ENCODE measurements at places on chromosomes 3 and 15. TPM values are rescaled to one million over a fixed set of nuclear protein-coding genes. Genes with fewer than 3 reads are reported as not detected.

GRCh38 chr3:129756871-129757270 lies 136.6 kb downstream of the TMCC1 start:
- no peak for DNase-seq

Gene ROPN1B
- total RNA-seq, result 3.6 TPM

Gene ISLR2
- 0.86 TPM for total RNA-seq

DNA sequence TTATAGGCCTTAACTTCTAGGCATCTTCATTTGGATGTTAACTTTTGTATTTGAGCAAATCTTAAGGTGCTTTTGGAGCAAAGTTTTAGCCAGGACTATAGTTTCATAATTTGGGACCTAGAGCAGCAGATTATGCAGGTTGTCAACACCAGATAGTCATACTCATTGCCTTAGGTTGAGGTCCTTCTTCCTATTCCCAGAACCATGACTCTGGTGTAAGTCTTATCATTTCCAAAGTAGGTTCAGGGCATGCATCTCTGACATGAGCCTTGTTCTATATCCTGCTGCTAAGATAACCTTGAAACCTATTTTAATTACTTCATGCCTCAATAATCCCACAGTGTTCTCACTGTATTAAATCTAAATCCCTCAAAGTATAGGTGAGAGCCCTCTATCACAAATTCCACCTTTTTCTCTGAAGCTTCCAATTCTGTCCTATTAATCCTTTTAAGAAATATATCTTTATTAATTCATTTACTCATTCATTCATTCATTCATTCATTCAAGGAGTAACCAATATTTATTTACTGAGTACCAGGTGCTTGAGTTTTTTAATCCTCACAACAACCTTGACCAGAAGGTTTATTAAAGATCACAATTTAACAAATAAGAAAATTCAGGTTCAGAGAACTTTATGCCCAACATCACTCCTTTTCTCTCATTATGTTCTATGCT lies 2.7 kb upstream of the FNDC3B start:
- no peak for DNase-seq

DNA sequence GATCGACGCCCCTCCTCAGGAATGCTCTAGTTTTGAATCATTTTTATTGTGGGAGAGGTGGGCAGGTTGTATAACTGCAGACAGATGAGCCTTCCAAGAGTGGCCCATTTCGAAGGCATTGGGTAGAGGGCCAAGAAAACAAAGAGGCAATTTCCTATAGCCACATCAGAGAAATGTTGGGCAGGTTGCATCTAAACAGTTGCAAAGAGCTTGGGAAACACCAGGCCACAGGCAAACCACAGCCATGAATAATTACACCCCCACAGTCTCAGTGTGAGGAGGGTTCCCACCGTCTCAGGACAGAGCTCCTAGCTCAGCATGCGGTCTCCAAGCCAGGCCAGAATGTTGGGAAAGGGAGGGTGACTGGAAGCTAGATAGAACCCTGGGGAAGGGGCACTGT lies 257.3 kb downstream of the ABHD5 start:
- DNase-seq, result no peak

- DNase-seq, result peak; percentile 19
Measured at GRCh38 chr15:21269121-21269520, 171.2 kb downstream of the POTEB3 start.

- DNase-seq, result no peak
Measured at GRCh38 chr15:56804938-56805337, 71.6 kb upstream of the ZNF280D start.

GRCh38 chr15:51111061-51111460 lies 16.4 kb upstream of the TNFAIP8L3 start:
- no peak for DNase-seq

GRCh38 chr3:72558001-72558400 lies 290.2 kb downstream of the SHQ1 start:
- no peak for DNase-seq

DNA sequence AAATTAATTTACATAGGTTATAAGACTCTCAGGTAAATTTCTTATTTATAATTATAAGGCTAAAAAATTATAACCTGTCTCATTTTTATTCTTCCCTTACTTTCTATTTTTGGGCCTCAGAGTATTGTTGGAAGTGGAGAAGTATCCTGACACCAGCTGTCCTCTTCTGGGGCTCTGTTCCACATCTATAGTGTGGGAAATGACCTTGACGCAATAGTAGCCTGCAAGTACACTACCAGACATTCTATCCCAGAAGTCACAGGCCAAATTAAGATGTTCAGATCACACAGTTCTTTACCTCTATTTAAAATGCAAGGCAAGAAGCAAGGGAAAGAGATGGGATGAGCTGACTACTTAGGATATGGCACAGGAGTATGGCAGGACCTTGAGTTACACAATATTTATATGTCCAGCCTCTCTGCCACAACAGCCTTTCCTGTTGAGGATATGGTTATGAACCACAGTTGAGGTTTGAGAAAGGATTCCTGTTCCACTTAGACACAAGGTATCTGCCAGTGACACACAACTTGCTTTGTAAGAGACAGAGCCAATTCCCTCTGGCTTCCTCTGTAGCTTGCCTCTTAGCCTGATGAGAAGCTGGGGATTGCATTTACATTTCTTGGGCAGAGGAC lies 158.0 kb upstream of the IL12A start:
- no peak for DNase-seq

DNA sequence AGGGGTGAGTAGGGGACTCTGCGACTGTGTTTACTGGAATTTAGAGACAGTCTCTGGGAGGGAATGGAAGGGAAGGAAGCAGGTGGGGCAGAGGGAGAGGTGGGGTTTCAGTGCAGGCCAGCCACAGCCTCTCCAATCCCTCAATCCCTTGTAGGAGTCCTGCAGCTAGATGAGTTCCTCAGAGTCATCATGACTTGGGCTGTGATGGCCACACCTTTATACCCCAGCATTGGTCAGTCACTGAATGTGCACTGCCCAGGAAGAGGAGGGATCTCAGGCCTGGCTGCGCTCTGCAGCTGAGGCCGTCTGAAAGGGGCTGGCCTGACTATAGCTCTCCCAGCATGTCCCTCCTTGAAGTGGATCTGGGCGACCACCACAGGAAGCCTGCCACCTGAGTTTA lies 67.3 kb upstream of the GLCE start:
- DNase-seq, result peak; percentile 31

Gene GOLGA6L25
- total RNA-seq, result not detected

DNA sequence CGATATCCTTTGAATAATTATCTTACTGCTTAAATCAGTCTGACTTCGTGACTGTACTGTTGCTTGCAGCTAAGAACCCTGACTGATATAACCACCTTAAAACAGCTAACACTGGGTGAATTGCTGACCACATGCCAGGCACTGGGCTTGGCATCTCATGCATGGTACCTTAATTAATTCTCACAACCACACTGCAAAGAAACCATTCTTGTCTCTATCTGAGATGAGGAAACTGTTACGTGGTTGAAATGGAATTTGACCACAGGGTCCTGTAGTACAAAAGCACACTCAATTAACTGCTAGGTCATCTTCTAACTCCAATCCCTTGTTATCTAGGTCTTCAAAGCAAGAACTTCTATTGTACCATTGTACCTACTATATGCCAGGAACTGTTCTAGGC lies 92.7 kb upstream of the PRICKLE2 start:
- no peak for DNase-seq

Gene FGF7
- 29.0 TPM for total RNA-seq

Gene BBX
- total RNA-seq, result 44.6 TPM

- DNase-seq, result peak; percentile 29
Measured at GRCh38 chr15:67821784-67822440, 3.4 kb upstream of the SKOR1 start.

Gene FBXO40
- 196 TPM for total RNA-seq

GRCh38 chr3:124467980-124468902 lies 262.0 kb upstream of the UMPS start:
- peak; percentile 63 for DNase-seq

Gene NIT2
- 41.7 TPM for total RNA-seq

Gene DAZL
- total RNA-seq, result not detected

Gene STRIT1
- not detected for total RNA-seq

Gene GATA2
- total RNA-seq, result 12.8 TPM

GRCh38 chr3:115081444-115081843 lies 65.6 kb downstream of the ZBTB20 start:
- no peak for DNase-seq

- DNase-seq, result no peak
Measured at GRCh38 chr15:78561490-78561889, 3.8 kb upstream of the CHRNA5 start.

GRCh38 chr3:13373975-13374586 lies 46.0 kb downstream of the NUP210 start:
- DNase-seq, result no peak
